ENCODE measurements at places on chromosomes 7 and 10.

DNA sequence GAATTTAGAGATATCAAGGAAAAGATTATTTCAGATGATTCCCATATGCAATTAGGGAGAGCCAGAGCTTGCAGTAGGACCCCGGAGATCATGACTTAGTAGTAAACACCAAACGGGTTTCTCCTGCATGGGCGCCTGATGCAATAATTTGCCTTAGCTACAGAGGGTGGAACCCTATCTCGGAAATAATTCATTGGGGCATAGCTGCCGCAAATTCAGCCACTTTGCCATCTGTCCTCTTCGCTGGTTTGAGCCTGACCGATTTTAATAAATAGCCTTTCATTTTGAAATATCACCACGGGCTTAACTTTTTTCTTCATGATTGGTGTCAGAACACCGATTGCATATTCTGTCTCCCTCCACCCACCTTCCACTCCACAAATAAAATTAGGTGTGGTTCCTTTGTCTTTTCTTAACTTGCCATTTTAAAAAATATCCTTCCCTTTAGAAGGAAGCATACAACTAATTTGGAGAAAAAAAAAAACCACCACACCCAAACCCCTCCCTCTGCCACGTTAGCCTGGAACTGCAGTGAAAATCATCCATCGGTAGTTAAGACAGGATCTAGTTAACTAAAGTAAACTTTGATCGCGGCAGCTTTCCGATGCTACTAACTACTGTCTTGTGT lies 1.4 kb downstream of the GARS1 start:
- DNase-seq: no peak

DNA sequence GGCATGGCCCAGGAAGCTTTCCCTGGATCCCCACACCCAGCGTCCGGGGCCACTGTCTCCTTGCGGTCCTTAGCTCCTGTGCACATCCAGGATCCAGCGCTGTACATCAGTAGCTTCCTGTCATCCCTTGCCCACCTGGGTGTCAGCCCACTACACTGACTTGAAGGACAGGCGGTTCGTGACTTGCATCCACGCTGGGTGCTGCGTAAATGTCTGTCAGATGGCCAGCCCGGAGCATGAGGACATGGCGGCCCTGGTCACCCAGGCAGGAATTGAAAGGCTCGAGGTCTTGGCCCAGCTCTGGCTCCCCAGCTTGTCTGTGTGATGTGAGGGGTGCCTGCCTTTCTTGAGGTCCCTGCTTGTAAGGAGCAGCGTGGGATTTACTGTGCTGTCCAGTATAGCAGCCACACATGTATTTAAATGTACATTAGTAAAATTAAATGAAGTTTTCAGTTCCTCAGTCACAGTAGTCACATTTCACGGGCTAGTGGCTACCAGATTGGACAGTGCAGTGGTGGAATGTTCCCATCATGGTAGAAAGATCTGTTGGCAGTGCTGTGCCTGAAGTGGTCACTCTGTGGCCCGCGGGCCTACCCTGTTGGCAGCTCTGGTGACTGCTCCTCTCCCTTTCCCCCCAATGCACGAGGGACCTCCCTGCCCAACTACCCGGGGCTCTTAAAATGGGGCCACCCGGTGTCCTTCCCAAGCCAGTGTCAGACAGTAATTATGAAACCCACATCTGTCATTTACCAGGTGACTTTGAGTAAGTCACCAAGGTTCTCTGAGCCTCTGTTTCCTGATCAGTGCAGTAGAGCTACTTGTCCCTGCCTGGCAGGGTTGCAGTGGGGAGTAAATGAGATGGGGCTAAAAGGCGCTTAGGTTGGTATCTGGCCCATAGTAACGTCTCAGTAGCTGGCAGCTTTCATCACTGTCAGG lies 97.8 kb upstream of the PPIF start:
- DNase-seq: peak; percentile 25

DNA sequence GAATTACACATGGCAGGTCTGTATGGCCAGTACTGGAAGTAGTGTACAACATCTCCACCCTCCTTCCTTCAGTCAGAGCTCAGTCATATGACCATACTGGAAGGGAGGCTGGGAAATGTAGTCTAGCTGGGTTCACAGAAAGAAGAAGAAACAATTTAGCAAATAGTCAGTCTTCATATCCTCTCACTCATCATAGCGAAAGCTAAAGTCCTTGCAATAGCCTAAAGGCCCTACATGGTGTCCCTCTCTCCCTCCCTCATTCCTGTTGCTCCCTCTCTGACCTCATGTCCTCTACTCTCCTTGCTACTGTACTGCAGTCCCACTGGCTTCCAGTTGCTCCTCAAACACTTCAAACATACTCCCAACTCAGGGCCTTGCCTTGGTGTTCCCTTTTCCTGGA lies 4.3 kb upstream of the CALU start:
- DNase-seq: no peak

DNA sequence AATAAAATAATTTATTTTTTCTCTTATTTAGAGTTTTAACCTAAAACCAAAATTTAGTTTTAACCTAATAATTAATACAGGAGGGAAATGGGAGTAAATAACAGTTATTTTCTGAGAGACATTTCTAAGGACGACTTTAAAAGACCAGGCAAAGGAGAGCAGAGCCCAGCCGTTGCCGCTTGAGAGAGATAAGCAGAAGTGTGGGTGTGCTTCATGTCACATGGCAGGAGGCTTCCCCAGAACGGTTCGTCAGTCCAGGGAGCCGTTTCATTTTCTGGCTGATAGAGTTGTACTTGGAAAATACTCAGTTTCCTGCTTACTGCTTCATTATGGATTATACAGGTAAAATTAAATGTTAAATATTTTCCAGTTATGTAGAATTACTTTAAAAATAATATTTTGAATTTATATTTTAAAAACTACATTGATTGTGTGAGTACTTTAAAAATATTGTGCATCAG lies 61.4 kb downstream of the ST7 start:
- DNase-seq: no peak

GRCh38 chr7:148105853-148106252 lies 484.7 kb upstream of the C7orf33 start:
- DNase-seq: no peak

DNA sequence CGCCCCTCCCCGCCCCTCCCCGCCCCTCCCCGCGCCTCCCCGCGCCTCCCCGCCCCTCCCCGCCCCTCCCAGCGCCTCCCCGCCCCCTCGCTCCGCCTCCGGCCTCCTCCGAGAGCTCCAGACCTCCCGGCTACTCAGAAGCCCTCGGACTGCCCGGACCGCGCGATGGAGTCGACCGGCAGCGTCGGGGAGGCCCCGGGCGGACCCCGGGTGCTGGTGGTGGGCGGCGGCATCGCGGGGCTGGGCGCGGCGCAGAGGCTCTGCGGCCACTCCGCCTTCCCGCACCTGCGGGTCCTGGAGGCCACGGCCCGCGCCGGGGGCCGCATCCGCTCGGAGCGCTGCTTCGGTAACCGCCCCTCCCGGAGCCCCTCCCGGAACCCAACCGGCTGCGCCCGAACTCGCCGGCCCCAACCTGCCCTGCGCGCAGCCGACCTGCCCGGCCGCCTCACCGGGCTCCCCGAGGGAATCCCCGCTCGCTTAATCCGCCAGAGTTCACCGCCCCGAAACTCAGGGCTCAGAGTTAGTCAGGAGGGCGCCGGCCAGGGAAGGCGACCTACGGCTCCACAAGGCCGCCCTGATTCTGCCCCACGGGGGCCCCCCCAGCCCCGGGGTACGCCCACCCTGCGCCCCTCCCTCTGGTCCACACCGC lies at the start of gene PAOX:
Gene PAOX, plus strand, starts transcription at position 111 of the 649 bp plus-strand sequence. Its CDS starts 55 bp downstream, at position 166.
- DNase-seq: peak; percentile 58

DNA sequence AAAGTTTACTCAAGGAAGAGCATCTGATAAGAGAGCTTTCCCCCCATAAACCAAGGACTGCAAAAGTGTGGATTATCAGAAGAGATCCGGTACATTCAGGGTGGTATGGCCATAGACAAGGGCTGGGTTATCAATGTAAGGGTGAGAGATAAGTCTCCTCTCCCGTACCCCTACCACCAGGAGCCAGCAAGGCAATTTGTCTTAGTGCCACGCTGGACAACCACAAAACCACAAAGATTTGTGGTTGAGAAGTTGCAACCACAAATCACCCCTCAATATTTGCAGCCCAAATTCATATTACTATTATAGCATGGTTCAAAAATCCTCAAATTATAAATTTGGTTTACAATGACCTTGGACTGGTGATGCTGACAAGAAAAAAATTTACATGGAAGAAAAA lies 2.3 kb upstream of the ZSCAN25 start:
- no peak for DNase-seq
